ENCODE measurements at places on chromosomes 4 and X.

GRCh38 chr4:186151499-186151898 lies 39.9 kb upstream of the CYP4V2 start:
- DNase-seq = no peak

DNA sequence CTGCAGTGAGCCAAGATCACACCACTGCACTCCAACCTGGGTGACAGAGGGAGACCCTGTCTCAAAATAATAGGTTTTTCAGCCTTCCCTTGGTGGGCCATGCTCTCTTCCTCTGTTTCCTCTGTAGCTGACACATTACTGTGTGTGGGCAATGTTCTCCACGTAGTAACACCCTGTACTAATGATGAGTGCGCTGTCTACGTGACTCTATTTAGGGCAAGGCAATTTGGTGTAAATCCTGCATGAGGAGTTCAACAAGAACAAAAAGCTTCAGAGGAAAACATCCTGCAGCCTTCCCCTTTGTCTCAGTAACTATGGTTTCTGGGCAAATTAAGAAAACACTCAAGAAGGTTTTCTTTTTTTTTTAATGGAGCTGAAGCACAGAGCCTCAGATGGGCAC lies 24.4 kb upstream of the JAKMIP1 start:
- no peak for DNase-seq

DNA sequence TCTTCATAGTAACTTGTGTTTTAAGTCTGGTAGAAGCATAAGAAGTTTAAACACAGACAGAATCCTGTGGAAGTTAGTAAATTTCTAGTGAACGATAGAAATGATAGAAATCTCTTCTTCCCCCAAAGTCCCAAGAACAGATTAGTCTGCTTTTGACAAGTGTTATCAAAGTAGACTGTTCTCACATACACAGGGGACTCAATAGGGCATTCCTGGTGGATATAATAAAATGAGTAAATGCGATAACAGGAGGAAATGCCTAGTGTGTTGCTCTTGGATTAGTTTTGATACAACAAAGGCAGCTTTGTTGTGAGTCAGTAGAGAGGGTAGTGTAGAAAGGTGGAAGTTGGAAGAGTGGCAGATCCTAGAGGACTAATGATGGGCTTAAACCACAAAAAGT lies 43.5 kb downstream of the CLCN3 start:
- DNase-seq = no peak

DNA sequence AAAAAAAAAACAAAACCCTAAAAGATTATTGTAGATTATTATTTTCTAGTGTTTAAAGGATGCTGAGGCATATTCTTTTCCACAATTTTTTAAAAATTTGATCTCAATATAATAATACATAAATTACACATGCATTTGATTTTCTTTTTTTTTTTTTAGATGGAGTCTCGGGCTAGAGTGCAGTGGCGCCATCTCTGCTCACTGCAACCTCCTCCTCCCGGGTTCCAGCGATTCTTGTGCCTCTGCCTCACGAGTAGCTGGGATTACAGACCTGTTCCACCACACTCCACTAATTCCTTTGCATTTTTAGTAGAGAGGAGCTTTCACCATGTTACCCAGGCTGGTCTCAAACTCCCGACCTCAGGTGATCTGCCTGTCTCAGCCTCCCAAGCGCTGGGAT lies 83.5 kb upstream of the TSPAN5 start:
- no peak for DNase-seq

GRCh38 chrX:131837325-131837724 lies 185.8 kb upstream of the STK26 start:
- no peak for DNase-seq

- DNase-seq = no peak
Measured at GRCh38 chr4:16857425-16857824, 41.0 kb downstream of the LDB2 start.

DNA sequence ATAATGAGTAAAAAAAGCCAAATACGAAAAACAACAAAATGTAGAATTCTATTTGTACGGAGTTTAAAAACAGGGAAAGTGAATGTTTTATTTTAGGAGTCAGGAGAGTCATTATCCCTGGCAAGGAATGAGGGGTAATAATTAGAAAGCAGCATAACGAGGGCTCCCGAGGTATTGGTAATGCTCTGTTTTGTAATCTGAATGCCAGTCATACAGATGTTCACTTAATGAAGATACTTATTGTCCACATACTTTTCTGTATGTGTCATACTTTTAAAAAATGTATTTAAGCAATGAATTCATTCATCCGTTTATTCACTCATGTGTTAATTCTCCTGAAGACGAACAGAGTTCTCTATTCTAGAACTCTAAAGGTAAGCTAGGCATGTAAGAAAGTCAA lies 87.8 kb upstream of the BMP2K start:
- DNase-seq = no peak
